ENCODE measurements at places on chromosomes 4 and X.

DNA sequence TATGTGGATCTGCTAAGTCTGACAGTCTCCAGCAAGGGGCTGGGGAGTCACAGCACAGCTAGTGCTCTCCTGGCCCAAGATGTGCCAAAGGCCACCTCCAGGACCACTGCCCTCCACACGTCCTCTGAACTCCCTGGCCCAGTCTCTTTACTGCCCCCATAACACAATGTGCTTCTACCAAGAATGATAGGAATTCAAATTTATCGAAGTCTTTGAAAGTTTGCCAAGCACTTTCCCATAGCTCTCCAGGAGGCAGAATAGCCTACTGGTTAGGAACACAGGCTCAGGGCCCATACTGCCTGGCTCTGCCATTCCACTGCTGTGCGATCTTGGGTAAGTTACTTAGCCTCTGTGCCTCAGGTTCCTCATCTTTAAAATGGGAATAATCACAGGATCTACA is 86.7 kb downstream of the NHSL2 start:
- DNase-seq, result no peak

DNA sequence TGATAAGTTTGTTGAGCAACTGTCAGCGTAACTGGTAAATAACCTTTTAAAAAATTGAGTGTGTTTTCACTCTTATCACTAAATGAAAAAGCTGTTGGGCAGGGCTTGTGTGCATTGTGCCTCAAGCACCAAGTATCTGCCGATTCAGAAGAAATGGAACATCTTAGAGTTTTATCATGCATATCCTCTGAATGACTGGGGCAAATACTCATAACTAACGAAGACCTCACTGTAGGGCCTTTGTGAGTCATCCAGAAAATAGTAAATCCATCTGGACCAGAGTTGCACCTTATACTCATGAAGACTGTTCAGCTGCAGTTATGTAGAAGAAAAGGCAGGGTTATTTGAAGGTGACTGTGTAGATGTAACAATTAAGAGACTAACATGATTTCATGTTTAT is 222.1 kb downstream of the CAMK2D start:
- no peak for DNase-seq

GRCh38 chr4:181418496-181418895 is 824.7 kb upstream of the TENM3 start:
- no peak for DNase-seq

DNA sequence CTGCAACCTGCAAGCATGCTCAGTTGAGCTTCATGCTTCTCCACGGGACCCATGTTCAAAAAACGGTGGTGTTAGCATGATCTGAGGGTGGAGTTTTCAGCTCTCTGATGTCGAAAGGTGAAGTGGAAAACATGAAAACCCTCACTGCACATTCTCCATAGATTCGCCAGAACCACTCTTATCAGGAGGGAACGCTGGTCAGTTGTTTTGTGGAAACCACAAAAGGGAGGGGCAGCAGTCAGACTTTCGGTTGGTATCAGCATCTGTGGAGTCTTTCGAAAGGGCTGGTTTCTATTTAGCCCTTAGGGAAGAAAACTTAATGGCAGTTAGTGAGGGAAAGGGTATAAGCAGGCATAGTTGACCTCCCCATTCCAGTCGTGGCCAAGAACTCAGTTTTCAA is 12.6 kb downstream of the PPA2 start:
- DNase-seq, result no peak

DNA sequence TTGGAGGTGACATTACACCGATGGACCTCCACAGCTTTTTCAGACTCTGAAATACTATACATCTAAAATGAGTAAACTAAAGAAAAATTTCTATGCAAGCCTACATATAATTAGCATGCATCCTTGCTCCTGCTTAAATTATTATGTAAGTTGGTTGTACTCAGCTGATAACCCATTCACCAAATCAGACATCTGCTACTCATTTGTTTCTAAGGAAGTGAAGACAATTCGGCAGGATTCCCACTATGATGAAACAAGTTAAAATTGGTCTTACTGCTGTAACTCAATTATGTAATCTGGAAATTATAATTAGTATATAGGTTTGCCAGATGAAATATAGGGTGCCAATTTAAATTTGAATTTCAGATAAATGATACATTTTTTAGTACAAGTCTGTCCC is 59.5 kb upstream of the FGF13 start:
- no peak for DNase-seq

GRCh38 chr4:164350061-164350460 is 403.9 kb upstream of the SMIM31 start:
- DNase-seq, result no peak

GRCh38 chr4:139241086-139241783 is 38.8 kb downstream of the MGARP start:
- no peak for DNase-seq

GRCh38 chr4:8790749-8791148 is 80.9 kb downstream of the HMX1 start:
- no peak for DNase-seq

- DNase-seq, result no peak
Observed at GRCh38 chr4:56958111-56958517, 19.3 kb downstream of the NOA1 start.

- no peak for DNase-seq
Observed at GRCh38 chr4:40506492-40506891, 123.2 kb downstream of the RBM47 start.

- no peak for DNase-seq
Observed at GRCh38 chrX:97026406-97026805, 142.7 kb downstream of the RPA4 start.

DNA sequence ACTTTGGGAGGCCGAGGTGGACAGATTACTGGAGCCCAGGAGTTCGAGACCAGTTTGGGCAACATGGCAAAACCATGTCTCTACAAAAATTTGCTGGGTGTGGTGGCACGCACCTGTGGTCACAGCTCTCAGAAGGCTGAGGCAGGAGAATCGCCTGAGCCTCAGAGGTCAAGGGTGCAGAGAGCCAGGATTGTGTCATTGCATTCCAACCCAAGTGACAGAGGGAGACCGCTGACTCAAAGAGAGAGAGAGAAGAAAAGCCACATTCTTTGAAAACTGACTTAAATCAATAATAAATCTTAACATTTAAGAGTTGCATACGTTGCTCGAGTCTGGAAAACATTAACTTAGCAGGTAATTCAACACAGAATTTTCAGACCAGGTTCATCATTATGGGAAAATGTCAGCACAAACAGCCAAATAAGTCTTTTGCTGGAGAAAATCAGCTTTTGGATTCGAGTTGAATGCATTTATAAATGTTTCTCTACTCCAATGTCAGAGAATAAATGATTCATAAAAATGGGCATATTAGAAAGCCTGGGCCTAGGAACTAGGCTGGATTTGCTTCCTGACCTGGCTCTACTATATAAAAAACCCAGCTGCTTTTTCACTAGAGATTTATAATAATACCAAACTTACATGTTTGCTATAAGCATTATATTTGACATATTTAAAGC is 68.3 kb upstream of the RBPJ start:
- DNase-seq, result no peak

- peak; percentile 74 for DNase-seq
Observed at GRCh38 chr4:38675146-38676121, 11.4 kb downstream of the KLF3 start.

- DNase-seq, result no peak
Observed at GRCh38 chr4:66246643-66247042, 576.4 kb upstream of the EPHA5 start.

- no peak for DNase-seq
Observed at GRCh38 chr4:118034053-118034785, at the start of gene NDST3. TSS of gene NDST3 (plus strand) at chr4:118034486. CDS start at chr4:118053911, 19,425 bp downstream.

- no peak for DNase-seq
Observed at GRCh38 chr4:38985410-38986100, 46.7 kb downstream of the TMEM156 start.

DNA sequence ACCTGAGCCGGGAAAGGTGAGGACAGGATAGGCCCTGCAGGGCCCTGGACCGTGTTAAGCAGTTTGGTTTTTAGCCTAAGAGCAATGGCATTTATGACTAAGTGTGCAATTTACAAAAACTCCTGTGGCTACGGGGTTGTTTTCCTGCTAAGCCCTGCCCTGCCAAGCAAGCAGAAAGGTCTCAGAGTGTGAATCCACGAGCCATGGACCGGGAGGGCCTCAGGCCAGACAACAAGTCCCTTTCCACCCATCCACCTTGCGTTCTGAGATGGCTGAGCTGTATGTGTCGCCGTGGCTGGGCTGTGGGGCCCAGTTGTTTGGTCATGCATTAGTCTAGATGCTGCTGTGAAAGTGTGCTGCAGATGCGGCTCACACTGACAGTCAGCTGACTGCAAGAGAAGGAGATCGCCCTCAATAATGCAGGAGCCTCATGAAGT is 33.9 kb upstream of the AFAP1 start:
- DNase-seq, result no peak

DNA sequence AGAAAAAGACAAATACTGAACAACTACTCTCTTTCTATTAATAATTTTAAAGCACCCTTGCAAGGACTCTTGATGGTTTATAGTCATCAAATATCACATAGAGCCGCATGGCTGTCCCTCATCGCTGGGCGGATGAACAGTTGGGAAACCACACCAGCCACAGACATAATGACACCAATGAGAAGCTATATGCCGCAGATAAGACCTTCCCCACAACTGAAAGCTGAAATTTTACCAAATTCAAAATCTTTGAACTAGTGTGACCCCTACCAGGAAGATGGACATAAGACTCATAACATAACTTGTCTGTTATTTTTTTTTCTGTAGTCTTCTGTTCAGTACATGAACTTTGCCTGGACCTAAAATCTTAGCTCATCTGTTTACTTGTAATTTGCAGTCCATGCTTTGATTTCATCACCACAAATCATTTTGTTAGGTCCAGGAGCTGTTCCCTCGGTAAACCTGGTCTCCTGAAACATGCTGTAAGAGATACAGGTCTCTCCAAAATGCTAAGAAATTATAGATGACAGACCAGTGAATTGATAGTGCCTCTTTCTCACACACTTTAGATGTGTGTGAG is 157.3 kb upstream of the RAPGEF2 start:
- no peak for DNase-seq

DNA sequence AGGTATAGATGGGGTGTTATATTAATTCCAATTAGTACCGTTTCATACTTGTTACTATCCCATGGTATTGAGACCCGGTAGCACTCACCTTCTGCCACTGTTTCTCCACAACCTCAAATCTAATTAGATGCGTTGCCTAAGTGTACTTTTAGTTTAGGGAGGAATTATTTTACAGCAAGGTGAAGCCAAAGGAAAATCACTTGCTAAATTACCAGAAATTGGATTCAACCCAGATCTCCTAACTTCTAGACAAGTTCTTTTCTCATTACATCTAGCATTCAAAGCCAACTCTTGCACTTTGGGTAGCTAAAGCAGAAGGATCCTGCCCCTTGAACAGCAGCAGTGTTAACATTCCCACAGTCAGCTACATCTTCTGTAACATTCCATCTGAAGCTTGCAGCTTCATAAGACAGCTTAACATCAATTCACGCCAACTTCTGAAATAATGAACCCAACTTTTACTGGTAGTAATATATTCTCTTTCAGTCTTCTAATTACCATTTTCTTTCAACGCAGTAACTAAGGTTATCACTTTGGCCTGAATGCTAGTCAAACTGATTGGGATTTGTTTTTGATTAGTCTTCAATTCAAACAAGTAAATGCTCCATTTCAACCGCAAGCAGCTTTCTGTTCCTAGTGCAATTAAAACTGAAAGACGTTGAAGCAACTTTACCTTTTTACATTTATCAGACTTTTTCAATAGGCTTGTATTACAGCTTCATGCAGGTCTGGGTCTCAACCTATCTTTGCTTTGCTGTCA is 934 bp upstream of the SEC31A start:
- no peak for DNase-seq

- DNase-seq, result no peak
Observed at GRCh38 chr4:166481055-166481454, 608.0 kb downstream of the TLL1 start.

DNA sequence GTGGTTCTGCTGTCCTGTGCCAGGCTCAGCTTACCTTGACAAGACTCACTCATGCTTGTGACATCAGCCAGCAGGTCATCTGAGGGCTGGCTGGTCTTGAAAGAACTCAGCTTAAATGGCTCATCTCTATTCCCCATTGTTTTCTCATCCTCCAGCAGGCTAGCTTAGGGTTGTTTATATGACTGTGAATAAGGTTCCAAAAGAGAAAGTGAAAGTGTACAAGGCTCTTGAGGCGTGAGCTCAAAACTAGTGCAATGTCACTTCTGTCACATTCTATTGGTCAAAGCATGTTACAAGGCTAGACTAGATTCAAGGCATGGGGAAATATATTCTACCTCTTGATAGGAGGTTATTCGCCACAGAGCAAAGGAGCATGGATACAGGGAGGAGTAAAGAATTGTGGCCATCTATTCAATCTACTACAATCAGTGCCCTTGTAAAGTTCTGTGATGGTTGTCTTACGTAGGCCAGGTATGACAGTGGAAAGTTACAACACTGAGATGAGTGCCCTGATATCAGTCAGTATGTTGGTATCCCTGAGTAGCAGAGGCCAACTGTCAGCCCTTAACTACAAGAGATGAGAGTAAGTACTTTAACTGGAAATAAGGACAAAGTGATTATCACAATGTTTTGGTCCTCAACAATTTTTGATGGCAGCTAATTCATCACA is 19.8 kb upstream of the TMLHE start:
- DNase-seq, result no peak

GRCh38 chr4:113762186-113763028 is 869 bp upstream of the CAMK2D start:
- DNase-seq, result peak; percentile 98

DNA sequence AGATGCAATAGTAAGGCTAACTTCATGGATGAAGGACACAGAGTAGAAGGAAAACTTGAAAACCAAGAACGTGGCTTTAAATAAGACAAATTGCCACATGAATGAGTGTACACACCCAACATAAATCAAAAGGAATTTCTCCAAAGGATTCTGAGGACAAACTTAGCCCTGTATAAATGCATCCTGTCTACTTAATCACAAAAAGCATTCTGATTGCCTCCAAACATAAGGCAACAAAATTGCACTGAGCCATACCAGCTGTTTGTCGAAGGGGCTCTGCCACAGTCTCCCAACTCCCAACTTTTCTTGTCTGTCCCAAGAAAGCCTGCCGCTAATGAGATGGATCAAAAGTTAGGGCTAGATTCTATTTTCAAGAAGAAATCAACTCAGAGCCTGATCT is 194.3 kb downstream of the SOWAHB start:
- DNase-seq, result no peak
